Dorsolateral prefrontal cortex (tissue), 122 donors: ENCODE measurements at places on chromosomes 4 and X. TPM values are rescaled to one million over a fixed set of nuclear protein-coding genes. Genes with fewer than 3 reads are reported as not detected.

- no peak for DNase-seq
These were observed 90.4 kb upstream of the RAB40AL start for GRCh38 chrX:102846544-102847236.

GRCh38 chr4:147003956-147004809, 58.5 kb upstream of the TTC29 start:
- no peak for DNase-seq

- no peak for DNase-seq
These were observed 163.5 kb upstream of the TLL1 start for GRCh38 chr4:165709516-165709915.

DNA sequence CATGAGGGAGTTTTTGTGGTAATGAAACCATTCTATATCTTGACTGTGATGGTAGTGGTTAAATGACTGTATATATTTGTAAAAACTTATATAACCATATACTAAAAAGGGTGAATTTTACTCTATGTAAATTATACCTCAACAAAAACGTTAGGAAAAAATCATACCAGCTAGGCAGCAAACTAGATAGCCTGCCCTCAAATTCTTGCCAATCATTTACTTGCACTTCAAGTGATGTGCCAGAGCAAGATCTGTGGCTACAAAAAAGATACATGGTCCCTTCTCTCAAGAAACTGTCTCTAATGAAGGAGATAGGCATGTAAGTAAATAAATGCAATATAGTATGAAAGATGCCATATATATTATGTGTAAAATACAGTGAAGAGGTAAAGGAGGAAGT, 10.0 kb upstream of the RNF128 start:
- DNase-seq = no peak

DNA sequence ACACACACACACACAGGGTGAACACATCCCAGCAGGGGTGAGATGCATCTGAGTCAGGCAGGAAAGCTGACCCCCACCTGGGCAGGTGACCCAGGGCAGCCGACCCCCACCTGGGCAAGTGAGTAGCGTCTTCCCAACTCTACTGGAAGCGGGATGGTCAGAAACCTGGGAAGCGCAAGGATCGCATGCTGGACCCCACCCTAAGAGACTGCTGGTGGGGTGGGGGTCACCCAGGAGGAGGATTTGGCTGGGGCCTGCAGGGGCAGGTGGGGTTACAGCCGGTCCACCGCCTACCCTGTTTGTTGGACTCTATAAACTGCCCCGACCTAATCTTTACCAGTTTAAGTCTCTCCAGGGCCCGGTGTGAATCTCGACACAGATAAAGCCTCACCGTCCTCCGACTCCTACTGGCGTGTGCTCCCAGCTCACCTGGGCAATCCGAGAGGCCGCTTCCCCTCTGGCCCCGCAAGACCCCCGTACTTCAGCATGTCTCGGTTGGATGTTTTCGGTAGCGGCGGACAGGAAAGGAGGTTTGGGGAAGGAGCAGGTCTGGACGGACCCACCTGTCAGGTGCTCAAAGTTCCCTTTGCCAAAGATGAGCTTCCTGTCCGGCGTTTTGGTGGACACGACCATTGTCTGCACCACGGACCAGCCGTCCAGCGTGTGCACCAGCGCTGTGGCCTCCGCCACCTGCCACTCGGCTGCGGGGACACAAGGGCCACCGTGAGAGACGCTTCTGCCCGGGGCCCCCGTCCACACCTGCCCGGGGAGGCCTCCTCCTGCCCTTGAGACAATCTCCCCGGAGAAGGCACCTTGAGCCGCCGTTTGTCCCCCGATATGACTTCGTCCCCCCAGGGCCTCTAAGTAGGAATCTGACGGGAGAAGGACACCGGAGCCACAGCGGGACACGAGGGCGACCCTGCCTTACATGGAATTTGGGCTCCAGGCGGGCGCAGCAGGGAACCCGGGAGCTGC, 2.0 kb downstream of the GTPBP6 start:
- DNase-seq = no peak

- DNase-seq = no peak
These were observed 36.8 kb upstream of the SH3RF1 start for GRCh38 chr4:169307576-169307975.

DNA sequence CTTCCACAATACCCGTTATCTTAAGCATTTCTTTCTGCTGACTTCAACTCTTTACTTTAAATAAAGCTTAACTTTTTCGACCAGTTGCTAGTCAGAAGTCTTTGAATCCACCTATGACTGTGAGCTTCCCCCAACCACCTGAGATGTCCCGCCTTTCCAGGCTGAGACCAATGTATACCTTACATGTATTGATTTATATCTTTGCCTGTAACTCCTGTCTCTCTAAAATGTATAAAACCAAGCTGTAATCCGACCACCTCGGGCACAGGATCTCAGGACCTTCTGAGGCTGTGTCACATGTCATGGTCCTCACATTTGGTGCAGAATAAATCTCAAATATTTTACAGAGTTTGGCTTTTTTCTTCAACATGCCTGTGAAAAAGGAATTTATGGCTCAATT, 2.9 kb upstream of the TMEM164 start:
- DNase-seq = no peak

GRCh38 chrX:105191878-105192277, 28.6 kb downstream of the TEX13A start:
- DNase-seq = no peak

DNA sequence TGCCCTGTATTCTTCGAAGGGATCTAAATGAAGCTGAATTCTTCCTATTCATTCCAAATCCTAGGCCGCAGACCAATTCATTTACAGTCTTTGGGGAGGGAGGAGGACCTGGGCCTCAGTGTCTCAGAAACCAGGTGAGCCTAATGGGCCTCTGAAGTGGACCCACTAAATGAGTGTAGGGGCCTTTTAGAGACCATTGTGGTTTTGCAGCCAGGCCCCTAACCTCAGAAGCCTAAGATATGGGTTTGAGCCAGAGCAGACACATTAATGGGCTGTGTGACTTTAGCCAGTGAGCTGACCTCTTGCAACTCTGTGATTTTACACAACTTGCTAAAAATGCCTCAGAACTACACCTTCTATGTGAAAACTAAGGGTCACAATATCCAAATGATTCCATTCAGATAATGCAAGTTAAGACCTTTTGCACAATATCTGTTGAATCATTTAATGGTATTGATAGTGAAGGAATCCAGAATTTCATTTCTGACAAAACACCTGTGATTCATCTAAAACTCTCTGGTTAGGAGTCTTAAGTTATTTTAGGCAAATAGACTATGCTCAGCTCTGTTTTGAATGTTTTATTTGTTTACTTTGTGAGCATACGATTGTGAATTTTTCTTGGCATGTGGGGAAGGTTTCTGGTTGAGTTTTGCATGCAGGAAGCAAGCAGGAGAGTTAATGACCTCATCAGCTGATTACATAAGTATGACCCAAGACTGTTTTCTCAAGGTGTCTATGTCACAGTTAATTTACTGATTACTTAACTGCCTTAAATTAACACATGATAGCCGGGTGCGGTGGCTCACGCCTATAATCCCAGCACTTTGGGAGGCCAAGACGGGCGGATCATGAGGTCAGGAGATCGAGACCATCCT, 75.0 kb downstream of the EVC start:
- DNase-seq = no peak

DNA sequence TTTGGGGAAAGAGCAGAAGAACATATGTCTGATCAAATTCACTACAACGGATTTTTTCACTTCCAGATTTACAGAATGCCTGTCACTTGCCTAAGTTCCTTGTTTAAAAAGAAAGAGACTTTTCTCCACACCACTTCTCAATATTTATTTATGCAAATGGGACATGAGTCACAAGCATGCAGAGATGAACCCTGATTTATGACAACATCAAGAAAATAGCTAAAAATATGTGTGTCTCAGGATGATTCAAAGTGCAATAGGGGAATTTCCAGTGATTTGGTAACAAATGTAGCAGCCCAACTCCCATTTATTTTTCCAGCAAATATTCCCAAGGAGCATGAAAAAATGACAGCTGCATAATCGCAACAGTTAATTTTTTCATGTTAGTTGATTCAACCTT, 180.4 kb upstream of the FAT1 start:
- no peak for DNase-seq

GRCh38 chr4:17475481-17475880, 36.4 kb downstream of the QDPR start:
- no peak for DNase-seq

GRCh38 chr4:5750946-5751665, 40.1 kb downstream of the EVC start:
- DNase-seq = no peak

DNA sequence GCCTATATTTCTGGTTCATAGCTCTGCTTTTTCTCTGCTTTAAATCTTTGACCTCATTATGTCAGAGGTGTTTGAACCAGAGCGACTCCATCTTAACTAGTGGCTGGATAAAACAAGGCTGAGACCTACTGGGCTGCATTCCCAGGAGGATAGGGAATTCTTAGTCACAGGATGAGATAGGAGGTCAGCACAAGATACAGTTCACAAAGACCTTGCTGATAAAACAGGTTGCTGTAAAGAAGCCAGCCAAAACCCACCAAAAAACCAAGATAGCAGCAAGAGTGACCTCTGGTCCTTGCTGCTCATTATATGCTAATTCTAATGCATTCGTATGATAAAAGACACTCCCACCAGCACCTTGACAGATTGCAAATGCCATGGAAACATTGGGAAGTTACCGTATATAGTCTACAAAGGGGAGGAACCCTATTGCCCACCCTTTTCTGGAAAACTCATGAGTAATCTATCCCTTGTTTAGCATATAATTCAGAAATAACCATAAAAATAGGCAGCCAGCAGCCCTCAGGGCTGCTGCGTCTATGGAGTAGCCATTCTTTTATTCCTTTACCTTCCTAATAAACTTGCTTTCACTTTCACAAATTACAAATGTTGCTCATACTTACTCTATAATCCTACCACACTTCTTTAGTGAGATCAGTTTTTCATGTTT, 193.9 kb downstream of the NAF1 start:
- DNase-seq = no peak

DNA sequence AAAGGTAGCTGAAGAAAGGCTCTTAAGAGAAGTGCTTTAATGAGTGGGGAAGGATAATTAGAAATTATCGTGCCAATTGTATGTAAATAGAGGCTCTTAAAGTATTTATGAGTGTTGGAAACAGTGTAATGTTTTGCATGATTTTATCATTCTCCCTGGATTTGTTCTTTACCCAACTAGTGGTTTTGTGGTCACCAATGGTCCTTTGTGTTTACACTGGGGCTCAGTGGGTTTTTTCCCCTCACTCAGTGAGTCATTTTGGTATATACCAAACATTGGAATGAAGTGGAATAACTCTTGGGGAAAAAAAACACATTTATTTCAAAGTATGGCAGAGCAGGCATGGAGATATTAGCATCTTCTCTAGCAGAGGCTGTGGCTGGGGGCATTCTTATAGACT, 20.8 kb upstream of the LGI2 start:
- no peak for DNase-seq

DNA sequence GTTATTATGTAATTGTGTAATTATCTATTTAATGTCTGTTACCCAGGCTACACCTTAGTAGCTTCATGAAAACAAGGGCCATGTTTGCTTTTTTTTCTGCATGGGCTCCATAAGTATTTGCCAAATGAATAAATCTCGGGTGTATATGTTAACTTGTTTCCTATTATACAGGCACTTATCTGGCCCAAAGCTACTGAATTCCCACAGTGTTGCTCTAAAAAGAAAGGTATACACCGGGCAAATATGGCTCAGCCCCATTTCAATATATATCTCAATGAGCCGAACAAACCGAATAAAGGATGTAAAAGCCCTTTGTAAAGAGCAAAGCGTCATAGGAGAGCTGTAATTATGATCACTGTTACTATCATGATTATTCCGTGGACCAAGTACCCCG, 767 bp downstream of the PAQR3 start:
- DNase-seq = no peak

- no peak for DNase-seq
These were observed 395.6 kb upstream of the DIPK2B start for GRCh38 chrX:45596188-45596808.

- no peak for DNase-seq
These were observed 153.1 kb upstream of the PCDH18 start for GRCh38 chr4:137685357-137685756.

- DNase-seq = no peak
These were observed 645.9 kb downstream of the PCDH7 start for GRCh38 chr4:31366041-31366440.

- no peak for DNase-seq
These were observed 41.9 kb upstream of the CBR4 start for GRCh38 chr4:169051761-169052593.

DNA sequence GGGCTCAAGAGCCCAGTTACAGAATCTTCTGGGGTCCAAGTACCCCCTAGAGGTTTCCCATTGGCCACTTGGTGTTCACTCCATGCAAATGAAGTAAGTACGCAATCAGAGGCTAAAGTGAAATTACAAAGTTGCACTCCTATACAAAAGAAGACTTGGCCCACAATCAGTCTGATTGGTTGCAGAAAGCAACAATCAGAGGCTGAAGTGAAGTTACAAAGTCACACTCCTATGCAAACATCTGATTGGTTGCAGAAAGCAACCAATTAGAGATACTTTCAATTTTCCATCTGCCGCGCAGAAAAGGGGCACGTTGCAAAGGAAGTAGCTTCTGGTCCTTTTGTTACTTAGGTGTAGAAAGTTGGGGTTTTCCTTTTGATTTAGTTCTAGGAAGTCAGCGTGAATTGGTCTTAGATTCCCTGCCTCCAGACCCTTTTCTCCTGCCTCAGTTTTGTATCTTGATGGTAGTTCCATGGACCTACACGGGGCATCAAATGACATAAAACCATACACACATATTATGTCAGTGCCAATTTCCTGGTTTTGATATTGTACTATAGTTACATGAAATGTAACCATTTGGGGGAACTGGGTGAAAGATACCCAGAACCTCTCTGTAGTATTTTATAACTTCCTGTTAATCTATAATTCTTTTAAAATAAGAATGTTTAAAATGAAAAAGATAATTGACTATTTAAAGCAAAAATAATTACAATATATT, 12.4 kb upstream of the PIN4 start:
- no peak for DNase-seq

- no peak for DNase-seq
These were observed 14.5 kb downstream of the MAN2B2 start for GRCh38 chr4:6589444-6589843.

GRCh38 chr4:168836490-168836889, 173.6 kb downstream of the CBR4 start:
- DNase-seq = no peak

The FHIP1A gene
- 3.4 TPM for total RNA-seq

The GPR50 gene
- not detected for total RNA-seq

The TBX22 gene
- not detected for total RNA-seq

The VSIG1 gene
- total RNA-seq = 2.5 TPM
